ENCODE measurements at places on chromosomes 2 and 18. TPM values are rescaled to one million over a fixed set of nuclear protein-coding genes. Genes with fewer than 3 reads are reported as not detected.

ANKRD39 gene
- 14.6 TPM for total RNA-seq

CUL3 gene
- 72.1 TPM for total RNA-seq

RSAD2 gene
- 3.4 TPM for total RNA-seq

FAM237A gene
- not detected for total RNA-seq

CLEC4F gene
- 0.08 TPM for total RNA-seq

NAT8 gene
- not detected for total RNA-seq

MDH1B gene
- total RNA-seq = 0.54 TPM

CCDC85A gene
- total RNA-seq = 4.3 TPM

AKAIN1 gene
- not detected for total RNA-seq

VSNL1 gene
- 10.4 TPM for total RNA-seq

LRRC30 gene
- total RNA-seq = not detected

XDH gene
- total RNA-seq = 0.13 TPM

MARCHF4 gene
- not detected for total RNA-seq

MYOM1 gene
- total RNA-seq = 608 TPM

GAD1 gene
- total RNA-seq = not detected

C2orf92 gene
- 1.2 TPM for total RNA-seq

CRIM1 gene
- total RNA-seq = 17.2 TPM

ABHD3 gene
- total RNA-seq = 5.0 TPM

SLC14A1 gene
- 32.8 TPM for total RNA-seq

CDKL4 gene
- not detected for total RNA-seq

GPR45 gene
- not detected for total RNA-seq
